Activated CD8-positive, alpha-beta T cell treated with anti-CD3 and anti-CD28 coated beads for 36 hours (primary cell): ENCODE measurements at places on chromosomes 6 and 20. TPM values are rescaled to one million over a fixed set of nuclear protein-coding genes. Genes with fewer than 3 reads are reported as not detected.
A peak's percentile ranks its signal among the peaks of the same experiment; 100 is the strongest.

HLA-DOB gene
- 10.2 TPM for total RNA-seq

UCKL1 gene
- 32.6 TPM for total RNA-seq

OR2J3 gene
- not detected for total RNA-seq

MCM3 gene
- 291 TPM for total RNA-seq

VGLL2 gene
- total RNA-seq = not detected

C20orf144 gene
- 0.29 TPM for total RNA-seq

TNFRSF6B gene
- total RNA-seq = not detected

SLC26A8 gene
- not detected for total RNA-seq

BMP6 gene
- total RNA-seq = 0.09 TPM

GRCh38 chr6:151292974-151293687 is 53.4 kb downstream of the AKAP12 start:
- no peak for DNase-seq

GRCh38 chr20:38836991-38837390 is 31.5 kb downstream of the PPP1R16B start:
- DNase-seq = no peak

GRCh38 chr6:52839124-52840055 is 1.2 kb downstream of the GSTA5 start:
- DNase-seq = peak; percentile 55

GRCh38 chr6:33746036-33746600 is 587 bp downstream of the IP6K3 start:
- no peak for DNase-seq

DNA sequence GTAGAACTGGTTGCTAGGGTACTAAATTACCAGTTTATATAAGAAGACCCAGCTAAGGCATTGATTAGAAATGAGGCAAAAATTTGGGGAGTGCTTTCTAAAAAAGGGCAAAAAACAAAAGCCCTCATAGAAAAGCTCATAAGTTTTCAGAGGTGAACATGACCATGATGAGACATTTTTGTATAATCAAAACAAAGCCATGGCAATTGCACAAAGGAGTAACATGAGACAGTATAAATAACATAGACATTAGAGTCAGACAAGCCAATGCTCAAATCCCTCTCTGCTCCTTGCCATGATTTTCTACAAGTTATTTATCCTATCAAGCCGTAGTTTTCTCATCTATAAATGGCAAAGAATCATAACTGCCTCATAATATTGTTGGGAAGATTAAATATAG is 112.2 kb upstream of the ADTRP start:
- no peak for DNase-seq

DNA sequence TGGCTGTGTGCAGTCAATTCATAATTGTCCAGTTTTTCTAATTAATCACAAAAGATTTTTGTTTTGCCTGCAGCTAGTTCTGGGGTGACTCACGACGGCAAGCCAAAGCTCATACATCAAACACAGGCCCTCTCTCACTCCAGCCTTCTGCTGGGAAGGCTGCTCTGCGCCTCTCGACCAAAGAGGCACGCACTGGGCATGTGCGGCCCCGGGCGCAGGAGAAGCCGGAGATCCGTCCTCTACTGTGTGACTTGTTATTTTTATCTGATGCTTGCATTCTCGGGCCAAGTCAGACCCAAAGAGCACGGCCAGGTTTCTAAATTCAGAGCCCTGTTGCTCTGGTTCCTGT is 98.5 kb downstream of the TFAP2A start:
- DNase-seq = no peak

GRCh38 chr20:4555188-4555890 is 166.4 kb upstream of the PRND start:
- no peak for DNase-seq

- no peak for DNase-seq
Observed at GRCh38 chr6:36886950-36887618, 1.3 kb downstream of the C6orf89 start.

GRCh38 chr6:144781836-144782235 is 496.7 kb downstream of the UTRN start:
- no peak for DNase-seq

GRCh38 chr20:5918856-5919625 is 31.3 kb downstream of the TRMT6 start:
- DNase-seq = peak; percentile 30

DNA sequence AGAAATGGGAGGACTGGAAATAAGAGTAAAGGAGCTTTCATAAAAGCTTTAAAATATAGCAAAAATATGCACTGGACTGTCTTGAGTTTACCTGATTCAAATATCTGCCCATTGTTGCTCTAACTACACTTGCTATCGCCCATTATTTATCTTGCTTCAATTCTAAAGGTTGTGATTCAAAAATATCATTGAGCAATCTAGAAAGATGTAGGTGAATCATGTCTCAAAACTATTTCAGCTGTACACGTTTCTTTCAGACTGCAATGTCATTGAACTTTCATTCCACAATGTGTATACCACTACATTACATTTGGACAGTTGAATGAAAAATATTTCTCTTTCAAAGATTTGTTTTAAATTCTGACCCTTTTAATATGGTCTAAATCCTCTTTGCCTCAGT is 545.6 kb downstream of the BMP2 start:
- no peak for DNase-seq
